SK-MEL-5 (cell line): ENCODE measurements at places on chromosomes 7 and 10. TPM values are rescaled to one million over a fixed set of nuclear protein-coding genes. Genes with fewer than 3 reads are reported as not detected.

The ACSL5 gene
- total RNA-seq = 0.11 and 0.26 TPM in 2 replicates

The ADGRA1 gene
- total RNA-seq = not detected in 2 replicates

The PRSS37 gene
- total RNA-seq = 0.13 TPM in 1 of 2 replicates, not detected in the other

The LBX1 gene
- total RNA-seq = not detected in 2 replicates

The CPN1 gene
- total RNA-seq = 69.4 and 74.7 TPM in 2 replicates

The NOC3L gene
- 37.5 and 42.6 TPM in 2 replicates for total RNA-seq

The NKX2-3 gene
- total RNA-seq = 0.19 and 0.24 TPM in 2 replicates

The URGCP gene
- 39.3 and 44.3 TPM in 2 replicates for total RNA-seq

The UBTD1 gene
- 12.7 and 13.8 TPM in 2 replicates for total RNA-seq

The EPO gene
- total RNA-seq = 0.29 TPM in 1 of 2 replicates, not detected in the other

The PHTF2 gene
- 23.2 and 32.2 TPM in 2 replicates for total RNA-seq

The FAM25C gene
- total RNA-seq = not detected in 2 replicates

The LIPM gene
- total RNA-seq = not detected in 2 replicates

The SHOC2 gene
- total RNA-seq = 17.5 and 20.3 TPM in 2 replicates

- DNase-seq = no peak
Measured at GRCh38 chr10:77522268-77522809, 115.3 kb downstream of the KCNMA1 start.

GRCh38 chr7:130936202-130936931 is 202.4 kb upstream of the KLF14 start:
- DNase-seq = no peak

DNA sequence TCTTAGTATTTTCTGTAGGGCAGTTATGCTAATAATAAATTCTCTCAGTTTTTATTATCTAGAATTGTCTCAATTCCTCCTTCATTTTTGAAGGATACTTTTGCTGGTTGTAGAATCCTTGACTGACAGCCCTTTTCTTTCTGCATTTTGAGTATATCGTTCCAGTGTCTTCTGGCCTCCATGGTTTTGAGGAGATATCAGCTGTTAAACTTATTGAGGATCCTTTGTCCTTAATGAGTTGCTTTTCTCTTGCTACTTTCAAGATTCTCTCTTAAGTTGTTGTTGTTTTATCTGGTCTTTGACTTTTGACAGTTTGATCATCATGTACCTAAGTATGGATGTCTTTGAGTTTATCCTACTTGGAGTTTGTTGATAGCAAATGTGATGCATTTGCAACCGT is 8.9 kb upstream of the GJC3 start:
- DNase-seq = no peak

DNA sequence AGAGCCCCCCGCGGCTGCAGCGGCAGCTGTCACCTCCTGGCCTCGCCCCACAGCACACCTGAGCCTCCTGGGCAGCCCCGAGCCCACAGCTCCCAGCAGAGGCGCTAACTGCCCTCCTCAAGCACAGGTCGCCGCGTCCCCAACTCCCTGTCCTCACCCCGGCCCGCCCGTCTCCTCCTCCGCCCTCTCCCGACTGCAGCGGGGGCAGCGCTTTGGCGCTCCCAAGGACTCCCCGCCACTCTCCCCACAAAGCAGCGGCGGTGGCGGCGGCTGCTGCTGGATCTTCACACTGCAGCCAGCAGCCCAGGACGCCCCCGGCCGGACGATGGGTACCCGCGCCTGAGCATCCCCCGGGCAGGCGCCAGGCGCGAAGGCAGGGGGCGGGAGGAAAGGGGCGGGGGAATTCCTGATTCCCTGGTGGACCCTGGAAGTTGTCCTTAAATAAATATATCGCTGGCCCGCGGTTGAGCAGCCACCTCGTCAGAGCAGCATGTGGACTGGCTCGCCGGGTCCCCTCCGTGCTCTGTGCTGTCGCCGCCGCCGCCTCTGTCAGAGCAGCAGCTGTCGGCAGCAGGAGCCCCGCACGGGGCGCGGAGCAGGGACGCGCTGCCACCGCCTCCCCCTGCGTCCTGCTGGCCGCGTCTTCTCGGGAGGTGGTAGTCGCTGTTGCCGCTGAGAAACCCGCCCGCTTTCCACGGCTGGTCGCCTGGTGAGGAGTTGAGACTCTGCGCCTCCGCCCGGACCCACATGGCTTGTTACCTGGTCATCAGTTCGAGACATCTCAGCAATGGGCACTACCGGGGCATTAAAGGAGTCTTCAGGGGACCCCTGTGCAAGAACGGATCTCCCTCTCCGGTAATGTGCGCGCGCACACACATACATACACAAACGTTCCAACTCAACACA is at the start of gene ZNF804B:
Gene ZNF804B (plus strand): TSS at position 471 of the 906 bp plus-strand sequence. CDS start 277 bp downstream, at position 748.
- DNase-seq = no peak

GRCh38 chr10:128000471-128001362 is 93.8 kb downstream of the PTPRE start:
- no peak for DNase-seq

- DNase-seq = no peak
Measured at GRCh38 chr10:131311661-131312477, at the start of gene TCERG1L. Gene TCERG1L (minus strand): TSS chr10:131311721. CDS start chr10:131311635, 86 bp downstream.

DNA sequence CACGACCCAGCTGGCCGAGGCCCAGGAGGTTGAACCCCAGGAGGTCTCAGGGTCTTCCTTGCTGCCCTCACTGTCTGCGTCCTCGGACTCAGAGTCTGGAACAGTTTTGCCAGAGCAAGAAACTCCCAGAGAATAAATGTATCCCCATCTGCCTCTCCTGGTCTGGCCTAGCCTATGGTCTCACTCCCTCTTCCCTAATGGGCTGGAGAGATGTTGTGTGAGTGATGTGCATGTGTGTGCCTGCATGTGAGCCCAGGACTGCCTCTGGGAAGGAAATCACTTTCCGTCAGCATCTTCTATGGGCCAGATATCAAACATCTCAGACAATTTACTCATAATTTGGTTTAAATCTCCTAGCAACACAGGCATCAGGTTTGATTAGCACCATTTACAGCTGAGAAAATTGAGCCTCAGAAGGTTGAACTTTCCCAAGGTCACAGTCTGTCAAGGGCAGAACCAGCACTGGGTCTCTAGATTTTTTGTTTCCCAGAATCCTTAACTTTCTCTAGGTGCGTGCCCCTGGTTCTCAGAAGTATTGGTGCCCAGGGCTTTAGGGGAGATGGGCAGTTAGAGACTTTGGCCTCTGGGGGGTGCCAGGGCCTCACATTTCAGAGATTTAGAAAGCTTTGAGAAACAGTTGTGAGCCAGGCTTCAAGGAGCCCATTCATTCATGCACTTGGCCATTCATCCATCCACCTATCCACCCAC is 4.9 kb downstream of the TMEM270 start:
- peak; percentile 84 for DNase-seq

- peak; percentile 81 for DNase-seq
Measured at GRCh38 chr10:44180321-44181168, 204.4 kb downstream of the CXCL12 start.

- DNase-seq = no peak
Measured at GRCh38 chr10:28020993-28021982, 22.4 kb upstream of the ODAD2 start.

DNA sequence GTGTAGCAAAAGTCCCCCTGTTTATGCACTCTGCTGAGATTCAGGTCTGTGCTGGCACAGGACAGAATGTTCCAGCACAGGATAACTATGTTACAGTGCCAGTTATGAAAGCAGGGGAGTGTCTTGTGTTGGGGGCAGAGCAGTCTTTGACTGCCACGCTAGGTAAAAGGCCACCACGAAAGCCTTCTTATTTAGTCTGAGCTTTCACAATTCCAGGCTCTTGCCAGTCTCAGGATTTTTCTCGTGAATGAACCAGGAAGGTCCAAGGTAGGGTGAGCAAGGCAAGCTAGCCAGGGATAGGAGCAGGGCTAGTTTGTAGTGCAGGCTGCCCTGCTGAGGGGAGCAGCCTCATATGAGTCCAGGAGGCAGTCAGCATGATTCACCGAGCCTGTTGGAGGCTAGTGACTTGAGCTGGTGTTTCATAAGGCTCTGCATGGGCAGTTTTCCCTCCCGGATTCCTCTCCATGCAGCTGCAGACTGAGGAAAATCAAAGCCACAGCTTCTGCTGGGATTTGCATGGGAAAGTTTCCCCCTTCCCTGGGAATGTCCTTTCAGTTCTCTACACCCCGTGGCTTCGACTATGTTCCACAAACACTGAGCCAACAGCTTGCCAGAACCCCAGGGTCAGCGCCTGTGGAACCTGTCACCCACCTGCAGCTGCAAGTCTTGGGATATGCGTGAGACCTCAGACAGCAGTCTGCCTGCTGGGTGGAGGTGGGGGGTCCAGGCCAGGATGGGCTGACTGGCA is 112.3 kb downstream of the JCAD start:
- DNase-seq = no peak

- DNase-seq = no peak
Measured at GRCh38 chr7:120303105-120303504, 30.1 kb downstream of the KCND2 start.

- no peak for DNase-seq
Measured at GRCh38 chr7:43904533-43905208, 1.7 kb downstream of the URGCP start.

DNA sequence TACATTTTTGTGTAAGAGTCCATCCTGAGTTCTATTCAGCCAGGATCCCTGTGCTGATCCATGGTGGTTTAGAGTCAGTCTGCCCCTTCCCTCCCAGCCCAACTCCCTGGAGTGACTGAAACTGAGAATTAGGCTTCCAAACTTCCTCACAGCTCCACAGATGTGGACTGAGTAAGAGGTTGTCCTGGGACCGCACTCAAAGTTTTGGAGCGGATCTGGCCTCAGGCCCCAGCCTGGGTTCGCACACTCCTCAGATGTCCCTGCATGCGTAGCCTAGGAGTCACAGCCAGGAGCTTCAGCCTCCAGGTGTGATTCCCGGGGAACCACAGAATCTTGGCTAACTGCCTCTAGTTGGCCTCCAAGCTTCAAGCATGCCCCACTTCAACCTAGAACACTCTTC is 218.1 kb downstream of the C7orf25 start:
- DNase-seq = no peak

- no peak for DNase-seq
Measured at GRCh38 chr10:5804386-5804785, 8.8 kb downstream of the GDI2 start.

- no peak for DNase-seq
Measured at GRCh38 chr10:8149991-8150390, 95.5 kb downstream of the GATA3 start.

- DNase-seq = no peak
Measured at GRCh38 chr10:121828045-121828444, 99.8 kb downstream of the ATE1 start.

GRCh38 chr7:93810561-93810960 is 80.0 kb downstream of the TFPI2 start:
- DNase-seq = no peak

DNA sequence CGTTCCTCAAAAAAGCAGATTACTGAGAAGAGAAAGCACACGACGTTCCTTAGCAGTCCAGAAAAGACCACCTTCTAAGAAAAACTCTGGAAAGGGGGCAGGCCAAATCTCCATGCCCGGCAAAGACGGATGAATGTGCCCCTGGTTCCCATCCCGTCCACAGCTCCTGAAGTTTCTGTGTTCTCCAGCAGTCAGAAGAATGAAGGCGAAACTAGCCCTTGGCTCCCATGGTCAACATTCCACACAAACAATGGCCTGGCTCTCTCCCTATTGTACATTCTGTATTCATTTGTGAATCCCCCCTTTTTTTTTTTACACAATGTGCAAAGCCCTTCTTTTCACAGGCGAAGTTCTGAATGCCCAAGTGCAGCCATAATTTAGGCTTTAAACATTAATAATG is 5.3 kb downstream of the CTBP2 start:
- DNase-seq = peak; percentile 22

- DNase-seq = no peak
Measured at GRCh38 chr10:104417637-104418292, 64.1 kb downstream of the CFAP58 start.

GRCh38 chr7:41592794-41593193 is 110.1 kb downstream of the INHBA start:
- no peak for DNase-seq

- no peak for DNase-seq
Measured at GRCh38 chr10:68900427-68901104, 549 bp upstream of the DDX50 start.

DNA sequence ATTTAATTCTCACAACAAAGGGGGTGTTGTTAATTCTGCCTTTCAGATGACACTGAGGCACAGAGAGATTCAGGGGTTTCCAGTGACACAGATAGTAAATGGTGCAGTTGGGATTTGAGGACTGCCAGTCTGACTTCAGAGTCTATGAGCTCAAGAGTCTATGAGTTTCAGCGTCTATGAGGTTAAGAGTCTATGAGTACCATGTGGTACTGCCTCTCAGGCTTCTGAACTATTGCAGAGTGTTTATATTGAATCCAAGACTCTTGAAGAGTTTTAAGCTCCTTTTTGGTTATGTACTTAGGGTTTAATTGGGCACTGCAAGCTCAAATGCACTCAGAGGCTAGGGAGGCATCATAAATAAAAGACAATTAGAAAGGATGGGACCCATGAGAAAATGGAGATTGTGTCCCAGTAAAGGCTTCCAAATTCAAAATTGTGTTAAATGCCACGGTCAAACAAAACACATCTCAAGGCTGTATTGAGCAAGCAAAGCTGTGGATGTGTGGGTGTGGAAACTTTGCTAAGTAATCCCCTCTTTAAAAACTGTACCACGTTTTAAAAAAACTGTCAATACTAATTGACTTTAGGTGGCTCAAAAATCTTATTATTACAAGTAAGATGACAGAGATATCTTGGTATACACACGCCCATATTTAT is 123.9 kb upstream of the FAM171A1 start:
- no peak for DNase-seq

GRCh38 chr7:36630112-36630650 is 94.1 kb downstream of the AOAH start:
- DNase-seq = no peak

DNA sequence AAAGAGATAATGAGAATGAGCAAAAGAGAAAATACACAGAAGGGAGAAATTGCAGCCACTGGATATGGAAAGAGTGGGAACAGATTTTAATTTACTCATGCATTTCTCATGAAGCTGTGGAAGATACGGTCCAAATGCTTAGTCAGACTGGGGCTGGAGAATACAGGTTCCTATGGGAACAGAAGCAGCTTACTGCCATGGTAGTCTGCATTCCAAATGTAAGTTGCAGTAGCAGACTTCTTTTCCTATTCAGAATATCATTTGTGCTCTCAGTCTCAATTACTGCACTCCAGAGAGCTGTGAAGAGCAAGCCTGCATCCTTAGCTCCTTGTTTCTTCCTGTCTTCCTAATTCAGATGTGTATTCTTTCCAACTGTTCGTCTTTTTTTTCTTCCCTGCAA is 190.8 kb upstream of the TMEM196 start:
- no peak for DNase-seq

GRCh38 chr7:30347226-30348082 is 63.1 kb downstream of the ZNRF2 start:
- no peak for DNase-seq
